ENCODE measurements at places on chromosomes 5 and 9. TPM values are rescaled to one million over a fixed set of nuclear protein-coding genes. Genes with fewer than 3 reads are reported as not detected.

GRCh38 chr9:113176803-113177202, 26.0 kb downstream of the SLC31A2 start:
- DNase-seq: no peak
- no peak overlapping the region for H3K4me3 ChIP-seq
- H3K4me1 ChIP-seq: no peaks in the 10 kb centered on the region
- H3K27me3 ChIP-seq: no peaks in the 10 kb centered on the region

GRCh38 chr5:132629230-132629944, 28.6 kb upstream of the IL13 start:
- no peaks in the 10 kb centered on the region for H3K27me3 ChIP-seq
- H3K4me3 ChIP-seq: no peak overlapping the region
- no peaks in the 10 kb centered on the region for H3K4me1 ChIP-seq
- no peak for DNase-seq
- peaks cover 12% of the 10 kb centered on the region for H3K36me3 ChIP-seq

DNA sequence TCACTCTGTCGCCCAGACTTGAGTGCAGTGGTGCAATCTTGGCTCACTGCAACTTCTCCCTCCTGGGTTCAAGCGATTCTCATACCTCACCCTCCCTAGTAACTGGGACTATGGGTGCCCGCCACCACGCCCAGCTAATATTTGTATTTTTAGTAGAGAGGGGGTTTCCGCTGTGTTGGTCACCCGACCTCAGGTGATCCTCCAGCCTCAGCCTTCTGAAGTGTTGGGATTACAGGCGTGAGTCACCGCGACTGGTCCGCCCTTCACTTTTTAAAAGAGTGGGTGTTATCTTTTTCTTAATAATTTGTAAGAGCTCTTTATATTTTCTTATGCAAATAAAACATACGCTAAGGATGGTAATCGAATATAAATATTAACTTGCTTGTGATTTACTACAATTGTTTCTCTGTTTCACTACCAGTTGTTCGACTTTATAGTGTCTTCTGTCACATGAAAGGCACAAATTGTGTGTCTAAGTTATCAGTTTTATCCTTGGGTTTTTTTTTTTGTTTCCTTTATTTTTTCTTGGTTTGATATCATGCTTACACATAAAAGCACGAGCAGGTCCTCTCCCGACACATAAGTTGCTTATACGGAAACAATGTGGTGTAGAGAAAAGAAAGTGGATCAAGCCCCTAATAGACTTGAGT, 1.9 kb upstream of the GPBP1 start:
- DNase-seq: no peak
- H3K27ac ChIP-seq: peak overlapping the region; percentile 55

DNA sequence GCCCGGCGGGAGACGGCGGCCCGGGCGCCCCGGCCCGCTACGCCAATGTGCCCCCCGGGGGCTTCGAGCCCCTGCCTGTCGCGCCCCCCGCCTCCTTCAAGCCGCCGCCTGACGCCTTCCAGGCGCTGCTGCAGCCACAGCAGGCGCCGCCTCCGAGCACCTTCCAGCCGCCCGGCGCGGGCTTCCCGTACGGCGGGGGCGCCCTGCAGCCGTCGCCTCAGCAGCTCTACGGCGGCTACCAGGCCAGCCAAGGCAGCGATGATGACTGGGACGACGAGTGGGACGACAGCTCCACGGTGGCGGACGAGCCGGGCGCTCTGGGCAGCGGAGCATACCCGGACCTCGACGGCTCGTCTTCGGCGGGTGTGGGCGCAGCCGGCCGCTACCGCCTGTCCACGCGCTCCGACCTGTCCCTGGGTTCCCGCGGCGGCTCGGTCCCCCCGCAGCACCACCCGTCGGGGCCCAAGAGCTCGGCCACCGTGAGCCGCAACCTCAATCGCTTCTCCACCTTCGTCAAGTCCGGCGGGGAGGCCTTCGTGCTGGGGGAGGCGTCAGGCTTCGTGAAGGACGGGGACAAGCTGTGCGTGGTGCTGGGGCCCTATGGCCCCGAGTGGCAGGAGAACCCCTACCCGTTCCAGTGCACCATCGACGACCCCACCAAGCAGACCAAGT, 723 bp downstream of the SNX18 start:
- peaks cover 5% of the 10 kb centered on the region for H3K36me3 ChIP-seq
- no peak overlapping the region for H3K27ac ChIP-seq
- H3K27me3 ChIP-seq: no peaks in the 10 kb centered on the region
- peak; percentile 31 for DNase-seq
- H3K4me1 ChIP-seq: peaks cover 59% of the 10 kb centered on the region

DNA sequence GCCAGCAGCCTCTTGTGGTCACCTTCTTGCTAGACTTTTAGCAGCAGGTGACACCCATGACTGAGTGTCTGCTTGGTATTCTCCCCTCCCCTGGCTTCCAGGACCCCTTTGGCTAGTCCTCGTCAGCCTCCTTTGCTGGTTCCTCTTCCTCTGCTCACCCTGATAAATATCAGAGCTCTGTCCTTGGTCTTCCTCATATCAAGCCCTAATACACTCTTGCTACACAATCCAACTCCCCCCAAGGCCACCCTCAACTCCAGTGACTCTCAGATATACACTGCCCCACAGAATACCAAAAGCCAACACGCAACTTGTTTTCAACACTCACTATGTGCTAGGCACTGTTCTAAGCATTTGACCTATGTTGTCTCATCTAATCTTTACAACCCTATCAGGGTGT, 30.3 kb upstream of the LCP2 start:
- H3K4me1 ChIP-seq: peaks cover 13% of the 10 kb centered on the region
- no peak overlapping the region for H3K4me3 ChIP-seq
- no peak overlapping the region for H3K27ac ChIP-seq
- DNase-seq: no peak

GRCh38 chr5:32283539-32284377, 29.0 kb downstream of the MTMR12 start:
- peaks cover 7% of the 10 kb centered on the region for H3K36me3 ChIP-seq
- no peak for DNase-seq
- H3K27me3 ChIP-seq: no peaks in the 10 kb centered on the region
- H3K4me1 ChIP-seq: peaks cover 16% of the 10 kb centered on the region
- no peak overlapping the region for H3K27ac ChIP-seq
- H3K4me3 ChIP-seq: no peak overlapping the region

DNA sequence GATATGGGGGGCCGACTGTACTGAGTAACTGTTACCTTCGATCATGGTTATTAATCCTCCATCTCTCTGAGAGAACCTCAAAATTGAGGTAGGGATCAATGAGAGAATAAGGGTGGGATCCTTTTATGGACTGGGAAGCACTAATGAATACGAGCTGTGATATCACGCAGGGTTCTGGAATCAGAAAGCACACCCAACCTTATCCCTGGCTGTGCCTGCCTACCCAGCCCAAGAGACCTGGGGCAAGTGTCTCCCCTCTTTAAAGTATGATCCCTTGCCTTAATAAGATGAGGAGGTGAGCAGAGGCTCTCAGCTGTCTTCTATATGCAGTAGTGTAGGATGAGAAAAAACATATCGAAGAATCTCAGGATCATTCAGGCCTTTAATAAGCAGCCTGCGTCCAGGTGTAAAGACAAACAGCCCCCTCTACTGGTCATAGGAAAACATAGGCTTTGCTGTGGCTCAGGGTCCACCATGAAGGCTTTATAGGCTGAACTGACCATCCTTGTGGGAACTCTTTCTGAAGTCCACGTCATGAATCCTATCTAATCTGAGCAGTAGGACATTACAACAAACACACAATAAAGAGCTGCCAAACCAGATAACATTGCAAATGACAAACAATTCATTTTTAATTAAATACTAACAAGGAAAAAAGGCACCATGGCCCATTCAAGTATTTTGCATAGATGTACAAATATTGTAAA, 16.8 kb downstream of the NIPAL4 start:
- H3K27me3 ChIP-seq: no peaks in the 10 kb centered on the region
- no peak overlapping the region for H3K4me3 ChIP-seq
- peaks cover 3% of the 10 kb centered on the region for H3K36me3 ChIP-seq
- H3K27ac ChIP-seq: no peak overlapping the region
- DNase-seq: peak; percentile 31

DNA sequence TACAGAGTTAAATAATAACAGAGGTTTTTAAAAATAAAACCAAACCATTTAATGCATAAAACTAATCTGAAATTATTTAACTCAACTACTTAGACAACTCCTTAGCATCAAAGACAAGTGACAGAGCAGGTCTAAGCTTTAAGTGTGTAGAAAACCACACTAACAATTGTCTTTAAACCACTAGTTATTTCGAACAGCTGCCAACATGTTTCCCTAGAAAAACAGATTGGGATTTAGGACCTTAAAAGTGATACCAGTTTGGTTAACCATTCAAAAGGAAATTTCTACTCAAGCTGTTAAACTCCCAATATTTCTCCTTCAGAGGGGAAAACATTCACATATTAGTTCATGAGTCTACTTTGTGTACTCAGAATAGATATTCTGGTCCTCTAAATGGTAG, 208.7 kb downstream of the BNC2 start:
- no peaks in the 10 kb centered on the region for H3K4me1 ChIP-seq
- H3K27me3 ChIP-seq: no peaks in the 10 kb centered on the region
- DNase-seq: no peak
- H3K27ac ChIP-seq: no peak overlapping the region
- no peaks in the 10 kb centered on the region for H3K36me3 ChIP-seq

- no peaks in the 10 kb centered on the region for H3K4me1 ChIP-seq
- H3K27ac ChIP-seq: no peak overlapping the region
- no peak for DNase-seq
- H3K27me3 ChIP-seq: no peaks in the 10 kb centered on the region
These were observed 185.8 kb downstream of the DEPDC1B start for GRCh38 chr5:60514152-60514551.

GRCh38 chr5:61386045-61386800, 54.2 kb downstream of the ZSWIM6 start:
- no peak for DNase-seq
- H3K4me3 ChIP-seq: no peak overlapping the region
- no peak overlapping the region for H3K27ac ChIP-seq
- H3K27me3 ChIP-seq: no peaks in the 10 kb centered on the region

SPATA31C1 gene
- 1.4 TPM for total RNA-seq

MYOT gene
- total RNA-seq: not detected

OCLN gene
- total RNA-seq: 7.9 TPM

CCDC69 gene
- 1.8 TPM for total RNA-seq

CDKN2A gene
- total RNA-seq: not detected
